Substantia nigra (tissue), 51 donors: ENCODE measurements at places on chromosomes 13 and 19.

- no peak for DNase-seq
Measured at GRCh38 chr13:94987081-94987480, 274.7 kb upstream of the SOX21 start.

- DNase-seq, result no peak
Measured at GRCh38 chr13:29279356-29280254, 315.9 kb downstream of the SLC7A1 start.

GRCh38 chr13:97257800-97258799 lies 36.0 kb downstream of the MBNL2 start:
- DNase-seq, result no peak

GRCh38 chr19:24060687-24061356 lies 26.2 kb upstream of the ZNF254 start:
- no peak for DNase-seq

DNA sequence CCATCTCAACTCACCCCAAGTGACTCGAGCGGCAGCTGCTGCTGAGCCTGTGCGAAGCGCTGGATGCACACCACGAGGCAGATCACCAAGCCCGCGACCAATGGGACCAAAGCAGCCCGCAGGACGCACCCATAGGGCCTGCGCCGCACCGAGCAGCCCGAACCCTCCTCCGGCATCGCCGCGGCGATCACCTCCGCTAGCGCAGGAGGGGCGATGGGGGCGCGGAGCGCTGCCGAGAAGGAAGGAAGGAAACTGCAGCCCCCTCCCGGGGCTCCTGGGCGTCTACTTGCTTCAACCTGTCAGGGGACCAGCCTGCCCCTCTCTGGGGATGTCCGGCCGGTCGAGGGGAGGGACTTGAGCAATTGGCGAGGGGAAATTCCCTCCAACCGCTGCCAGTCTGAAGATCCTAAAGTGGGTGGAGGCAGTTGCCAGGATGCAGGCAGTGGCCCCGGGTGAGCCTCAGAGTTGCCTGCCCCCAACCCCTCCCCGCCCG lies at the start of gene CD70:
TSS of gene CD70 (minus strand) at position 324 of the 493 bp plus-strand sequence. CDS start at position 176, 148 bp downstream.
- no peak for DNase-seq

DNA sequence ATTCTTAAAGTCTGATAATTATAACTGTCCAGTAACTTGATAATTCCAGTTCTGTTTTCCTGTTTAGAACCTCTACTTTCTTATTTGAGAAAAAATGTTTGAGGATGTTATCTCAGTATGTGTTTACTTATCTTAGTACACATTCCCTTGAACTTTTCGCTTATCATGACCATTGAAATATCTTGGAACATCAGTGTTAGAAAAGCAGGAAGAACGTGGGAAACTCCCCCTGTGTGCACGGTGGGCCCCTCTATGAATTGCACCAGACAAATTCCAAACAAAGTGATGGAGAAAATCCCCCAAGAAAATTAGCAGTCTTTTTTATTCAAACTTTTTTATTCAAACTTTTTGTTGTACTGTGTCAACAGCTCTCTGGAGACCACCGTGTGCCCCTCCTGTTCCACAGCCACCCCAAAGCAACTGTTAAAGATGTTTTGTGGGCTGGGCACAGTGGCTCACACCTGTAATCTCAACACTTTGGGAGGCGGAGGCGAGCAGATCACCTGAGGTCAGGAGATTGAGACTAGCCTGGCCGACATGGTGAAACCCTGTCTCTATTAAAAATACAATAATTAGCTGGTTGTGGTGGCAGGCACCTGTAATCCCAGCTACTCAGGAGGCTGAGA lies 78.3 kb upstream of the PEG3 start:
- DNase-seq, result no peak

DNA sequence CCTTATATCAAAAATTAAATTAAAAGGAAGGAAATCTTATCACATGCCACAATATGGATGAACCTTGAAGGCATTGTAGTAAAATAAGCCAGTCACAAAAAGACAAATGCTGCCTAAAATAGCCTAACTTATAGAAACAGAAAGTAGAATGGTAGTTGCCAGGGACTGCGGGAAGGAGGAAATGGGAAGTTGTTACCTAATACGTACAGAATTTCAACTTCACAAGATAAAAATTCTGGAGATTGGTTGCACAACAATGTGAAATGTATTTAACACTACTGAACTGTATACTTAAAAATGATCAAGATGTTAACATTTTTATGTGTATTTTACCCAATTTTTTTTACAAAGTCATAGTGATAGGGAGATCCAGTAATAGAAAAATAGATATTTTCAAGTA lies 10.2 kb upstream of the N4BP2L2 start:
- DNase-seq, result no peak

- no peak for DNase-seq
Measured at GRCh38 chr19:7928334-7928706, 2.4 kb upstream of the CTXN1 start.

GRCh38 chr13:91142572-91142971 lies 204.9 kb upstream of the MIR17HG start:
- DNase-seq, result no peak

GRCh38 chr13:30224732-30225131 lies 82.6 kb downstream of the KATNAL1 start:
- DNase-seq, result no peak

DNA sequence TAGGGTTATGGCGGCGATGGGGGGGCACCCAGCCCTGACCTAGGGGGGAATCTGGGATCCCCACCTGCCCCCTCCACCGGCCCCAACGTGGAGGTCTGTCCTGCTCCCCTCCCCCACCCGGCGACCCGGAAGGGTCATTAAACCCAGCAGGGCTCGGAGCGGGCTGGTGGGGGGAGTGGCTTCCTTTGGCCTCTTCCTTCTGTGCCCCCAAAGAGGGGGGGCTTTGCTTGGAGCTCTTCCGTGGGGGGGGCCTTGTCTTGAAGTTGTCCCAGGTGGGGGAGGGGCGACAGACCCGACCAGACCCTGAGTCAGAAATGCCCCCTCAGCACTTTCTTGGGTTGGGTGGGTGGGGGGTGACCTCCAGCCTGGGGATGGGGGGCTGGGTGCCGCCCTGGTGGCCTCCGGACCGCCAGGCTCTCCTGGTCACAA lies 1.5 kb downstream of the ARID3A start:
- DNase-seq, result no peak

GRCh38 chr13:34926508-34926907 lies 15.6 kb upstream of the NBEA start:
- DNase-seq, result no peak

- no peak for DNase-seq
Measured at GRCh38 chr19:32631381-32631780, 43.6 kb downstream of the ANKRD27 start.

DNA sequence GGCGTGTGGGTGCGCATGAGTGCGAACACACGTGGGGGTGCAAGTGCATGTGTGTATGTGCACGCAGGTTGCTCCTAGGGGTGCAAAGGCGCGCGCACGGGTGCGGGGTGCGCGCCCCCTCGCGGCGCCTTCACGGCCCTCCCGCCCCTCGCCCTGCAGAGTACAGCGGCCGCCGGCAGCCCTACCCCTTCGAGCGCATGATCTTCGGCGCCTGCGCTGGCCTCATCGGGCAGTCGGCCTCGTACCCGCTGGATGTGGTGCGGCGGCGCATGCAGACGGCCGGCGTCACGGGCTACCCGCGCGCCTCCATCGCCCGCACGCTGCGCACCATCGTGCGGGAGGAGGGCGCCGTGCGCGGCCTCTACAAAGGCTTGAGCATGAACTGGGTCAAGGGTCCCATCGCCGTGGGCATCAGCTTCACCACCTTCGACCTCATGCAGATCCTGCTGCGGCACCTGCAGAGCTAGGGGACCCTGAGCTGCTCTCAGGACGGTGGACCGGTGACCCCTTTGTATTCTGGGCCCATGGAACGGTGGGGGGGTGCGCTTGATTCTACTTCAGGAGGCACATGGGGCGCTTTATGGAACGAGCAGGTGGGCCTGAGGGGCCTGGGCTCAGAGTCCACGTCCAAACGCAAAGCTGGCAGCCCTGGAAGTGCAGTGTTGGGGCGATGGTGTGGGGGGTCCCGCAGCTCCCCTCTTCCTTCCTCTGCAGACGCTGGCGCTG lies 27.7 kb downstream of the TMEM161A start:
- DNase-seq, result no peak

DNA sequence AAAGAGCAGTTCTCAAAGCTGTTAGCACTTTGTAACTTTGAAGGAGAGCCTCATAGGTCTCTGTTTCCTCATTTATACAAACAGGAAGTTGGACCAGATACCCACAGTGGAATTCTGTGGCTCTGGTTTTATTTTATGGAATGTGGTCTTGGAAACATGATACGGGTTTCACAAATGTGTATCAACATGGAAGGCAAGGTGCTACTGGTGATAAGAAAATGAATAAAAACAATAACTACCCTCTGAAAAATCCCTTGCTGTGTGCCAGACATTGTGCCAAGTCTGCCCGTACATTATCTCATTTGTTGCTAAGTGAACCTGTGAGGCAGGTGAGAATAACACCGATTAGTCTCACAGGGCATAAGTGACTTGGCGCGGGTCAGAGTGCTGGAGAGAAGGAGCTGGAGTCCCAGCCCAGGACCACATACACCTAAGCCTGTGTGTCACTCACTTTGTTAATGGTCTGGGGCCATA lies 45.0 kb upstream of the RNF113B start:
- DNase-seq, result no peak

DNA sequence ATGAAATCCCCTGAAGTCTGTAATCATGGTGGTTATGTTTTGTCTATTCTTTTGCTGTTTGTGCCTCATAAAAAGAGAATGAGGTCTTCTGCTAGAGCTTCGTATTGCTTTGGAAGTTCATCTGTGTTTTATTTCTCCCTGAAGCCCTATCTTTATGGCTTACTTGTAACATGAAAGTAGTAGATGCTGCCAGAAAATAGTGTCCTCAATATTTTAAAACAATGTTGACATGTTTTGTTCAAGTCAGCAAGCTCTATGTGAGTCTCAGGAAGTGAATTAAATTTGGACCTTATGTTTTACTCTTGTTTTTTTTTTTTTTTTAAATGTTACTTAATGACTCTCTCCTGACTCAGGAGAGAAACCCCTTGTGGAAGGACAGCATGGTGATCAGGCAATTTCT lies 130.5 kb downstream of the B3GLCT start:
- no peak for DNase-seq
